ENCODE measurements at places on chromosomes 6 and 20.

- DNase-seq: no peak
Observed at GRCh38 chr6:159854959-159855358, 35.8 kb upstream of the MAS1 start.

- no peak for DNase-seq
Observed at GRCh38 chr6:29395331-29395730, at the start of gene OR12D2. OR12D2 (plus strand) TSS chr6:29395631; CDS start chr6:29396700, 1,069 bp downstream.

- DNase-seq: no peak
Observed at GRCh38 chr6:139877828-139878405, 503.5 kb upstream of the CITED2 start.

GRCh38 chr6:167290786-167291622 is at the start of gene UNC93A:
UNC93A (plus strand) TSS chr6:167291315; CDS start chr6:167291490, 175 bp downstream.
- DNase-seq: no peak

GRCh38 chr6:116468293-116468692 is 7.1 kb downstream of the CALHM6 start:
- no peak for DNase-seq

DNA sequence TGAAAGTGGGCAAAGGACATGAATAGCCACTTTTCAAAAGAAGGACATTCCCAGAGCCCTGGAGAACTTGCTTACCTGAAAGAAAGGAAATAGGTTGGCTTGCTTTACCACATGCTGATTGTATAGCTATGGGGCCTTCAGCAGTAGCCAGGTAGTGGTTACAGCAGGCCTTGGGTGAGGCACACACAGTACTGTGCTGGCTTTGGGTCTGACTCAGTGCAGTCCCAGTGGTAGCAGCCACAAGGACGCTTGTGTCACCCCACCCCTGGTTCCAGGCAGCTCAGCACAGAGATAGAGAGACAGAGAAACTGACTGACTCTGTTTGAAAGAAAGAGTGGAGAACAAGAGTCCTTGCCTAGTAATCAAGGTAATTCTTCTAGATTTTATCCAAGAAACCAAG is 201.0 kb upstream of the EYS start:
- no peak for DNase-seq

DNA sequence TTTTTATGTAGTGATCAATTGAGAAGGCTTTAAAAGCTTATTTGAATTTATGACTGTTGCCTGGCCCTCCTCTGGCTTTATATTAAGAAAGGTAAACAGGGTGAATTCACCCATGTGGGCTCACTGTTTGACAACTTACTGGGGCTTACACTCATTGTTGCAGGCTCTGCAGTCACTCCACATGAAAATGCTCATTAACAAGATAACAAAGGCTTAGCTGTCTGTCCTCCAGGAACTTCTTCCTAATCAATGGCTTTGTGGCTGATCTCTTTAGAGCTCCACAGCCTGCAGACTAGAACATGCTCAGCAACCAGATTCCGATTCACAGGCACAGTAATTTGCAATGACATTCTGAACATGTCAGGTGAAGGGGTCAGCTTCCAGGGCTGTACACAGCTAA is 323.2 kb upstream of the MAN1A1 start:
- no peak for DNase-seq

DNA sequence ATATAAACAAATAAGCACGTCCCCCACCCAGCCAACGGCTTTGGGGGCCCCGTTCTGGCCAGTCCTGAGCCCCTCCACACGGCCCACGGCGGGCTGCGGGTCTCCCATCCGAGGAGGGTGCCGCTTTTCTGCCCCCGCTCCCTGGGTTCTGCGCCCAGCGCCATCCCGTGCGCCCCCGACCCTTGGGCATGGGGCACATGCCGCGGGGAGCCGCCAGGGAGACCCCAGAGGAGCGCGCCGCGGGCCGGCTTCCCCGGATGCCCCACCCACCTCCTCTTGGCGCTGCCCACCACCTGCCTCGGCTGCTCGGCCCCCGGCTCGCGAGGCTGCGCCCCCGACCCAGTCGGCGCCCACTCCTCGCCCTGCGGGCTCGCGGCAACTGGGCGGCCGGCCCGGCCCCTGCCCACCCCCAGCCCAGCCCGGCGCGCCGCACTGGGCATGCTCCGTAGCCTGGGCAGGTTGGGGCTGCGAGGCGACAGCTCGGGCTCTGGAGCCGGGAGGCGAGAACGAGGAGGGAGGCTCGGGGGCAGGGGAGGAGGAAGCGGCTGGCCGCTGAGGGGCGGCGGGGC is 570 bp upstream of the PLCB4 start:
- no peak for DNase-seq

DNA sequence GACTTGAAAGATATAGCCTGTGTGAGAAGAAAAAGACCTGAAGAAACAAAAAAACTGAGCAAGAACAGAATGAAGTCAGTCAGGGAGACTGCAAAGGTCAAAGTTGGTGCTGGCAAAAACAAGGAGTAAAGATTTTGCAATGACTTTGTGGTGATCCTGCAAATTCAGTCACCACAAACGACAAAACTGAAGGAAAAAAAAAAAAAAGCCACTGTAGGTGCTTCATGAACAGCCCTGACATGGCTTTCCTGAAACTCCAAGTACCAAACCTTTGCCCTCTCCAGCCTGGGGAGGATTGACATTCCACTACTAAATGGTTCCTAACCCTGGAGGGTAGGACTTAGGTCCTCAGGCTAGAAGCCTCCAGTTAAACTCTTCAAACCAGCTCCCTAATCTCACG is 114.7 kb upstream of the BEND3 start:
- no peak for DNase-seq

DNA sequence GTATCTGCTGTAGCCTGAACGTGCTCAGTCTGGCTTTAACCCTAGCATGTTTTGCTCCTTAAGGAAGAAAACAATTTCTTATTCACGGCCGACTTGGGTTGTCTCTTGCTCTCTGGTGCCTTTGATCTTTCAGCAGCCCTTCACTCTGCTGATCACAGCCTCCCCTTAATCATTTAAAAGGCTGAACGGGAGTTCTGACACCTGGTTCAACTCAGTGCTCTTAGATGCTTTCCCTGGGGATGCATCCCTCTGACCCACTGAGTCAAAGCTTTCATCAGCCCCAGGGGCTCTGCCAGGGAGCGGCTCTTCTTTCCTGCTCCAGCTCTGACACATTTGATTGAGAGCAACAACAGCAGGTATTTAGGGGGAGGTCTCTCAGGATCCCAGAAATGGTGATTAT is 79.0 kb upstream of the FYN start:
- no peak for DNase-seq

DNA sequence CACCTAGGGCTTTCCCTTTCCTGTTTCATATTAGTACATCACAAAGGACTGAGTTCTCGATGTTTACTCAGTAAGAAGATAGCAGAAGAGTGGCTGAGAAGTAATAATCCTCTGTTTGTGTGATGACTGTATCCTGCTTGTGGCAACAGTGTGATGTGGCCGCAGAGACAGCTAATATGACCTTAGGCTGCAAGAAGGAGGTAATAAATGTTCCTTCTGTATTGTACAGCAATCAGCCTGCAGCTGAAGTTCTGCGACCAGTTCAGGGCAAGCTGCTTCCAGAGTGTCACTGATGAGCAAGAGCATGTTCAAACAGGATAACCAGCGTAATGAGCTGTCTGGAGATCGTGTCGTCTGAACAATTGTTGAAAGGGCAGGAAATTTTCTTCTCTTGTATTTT is 70.9 kb downstream of the OPN5 start:
- DNase-seq: no peak

DNA sequence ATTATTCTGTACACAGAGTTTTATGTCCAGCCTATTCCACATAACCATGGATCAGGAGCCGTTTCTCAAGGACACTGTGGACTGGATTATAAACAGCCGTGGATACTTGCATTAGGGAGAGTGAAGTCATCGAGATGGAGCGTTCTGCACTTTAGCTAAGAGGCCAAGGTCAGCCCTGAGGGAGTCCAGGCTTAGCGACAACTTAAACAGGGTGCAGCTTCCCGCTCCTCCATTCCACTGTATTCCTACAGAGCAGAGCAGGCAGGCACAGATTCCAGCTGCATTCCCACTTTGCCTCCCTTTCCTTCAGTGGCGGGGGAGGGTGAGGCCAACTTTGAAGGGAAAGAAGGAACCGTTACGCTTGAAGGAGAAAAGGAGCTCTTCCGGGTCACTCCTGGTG is 59.5 kb downstream of the RAMACL start:
- DNase-seq: no peak

DNA sequence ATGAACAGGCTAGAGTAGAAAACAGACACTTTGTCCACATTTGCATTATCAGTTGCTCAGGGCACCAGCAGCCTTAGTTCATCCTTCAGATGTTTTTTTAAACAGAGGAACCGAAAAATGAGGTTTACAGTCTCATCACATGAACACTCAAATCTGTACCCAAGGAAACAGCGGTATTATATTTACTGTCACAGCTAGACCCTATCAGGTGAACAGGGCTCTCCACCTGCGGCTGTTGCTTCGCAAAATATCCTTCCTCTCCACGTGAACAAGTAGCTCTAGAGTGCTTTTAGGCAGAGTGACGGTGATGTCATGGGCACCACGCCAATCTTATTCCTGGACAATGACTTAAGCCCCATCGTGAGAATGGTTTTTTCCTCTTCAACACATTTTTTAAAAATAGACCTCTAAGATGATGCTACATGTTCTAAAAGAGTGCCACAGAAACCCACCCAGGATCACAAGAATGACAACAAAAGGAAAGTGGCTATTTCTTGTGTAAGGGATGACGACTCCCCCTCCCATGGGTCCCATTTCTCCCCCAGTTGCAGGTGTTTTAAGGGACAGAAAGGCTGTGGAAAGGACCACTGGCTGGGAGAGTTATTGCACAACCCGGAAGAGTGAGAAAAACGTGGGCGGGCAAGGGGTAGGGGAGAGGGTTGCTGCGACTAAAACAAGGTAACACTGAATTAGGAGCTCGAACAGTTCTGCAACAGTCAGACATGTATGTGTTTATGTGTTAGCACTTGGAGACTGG is 77.7 kb downstream of the EFHC1 start:
- no peak for DNase-seq

GRCh38 chr6:79702691-79703090 is 71.6 kb downstream of the SH3BGRL2 start:
- peak; percentile 7 for DNase-seq

DNA sequence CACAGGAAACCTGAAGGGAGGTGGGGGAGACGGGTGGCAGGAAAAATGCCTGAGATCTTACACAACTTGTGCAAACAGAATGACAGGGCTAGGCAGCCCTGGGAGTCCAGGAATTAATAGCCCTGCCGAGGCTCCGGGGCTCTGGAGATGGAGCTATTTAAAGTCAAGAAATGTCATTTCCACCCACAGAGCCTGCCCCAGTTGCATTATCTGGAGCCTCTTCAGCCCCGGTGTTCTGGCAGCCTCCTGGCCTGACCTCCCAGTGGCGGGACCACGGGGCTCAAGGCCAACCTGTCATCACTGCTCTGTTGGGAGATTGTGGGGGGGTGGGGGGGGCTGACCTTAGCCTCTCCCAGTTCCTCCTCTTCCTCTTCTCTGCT is 28.5 kb upstream of the SCUBE3 start:
- DNase-seq: no peak

DNA sequence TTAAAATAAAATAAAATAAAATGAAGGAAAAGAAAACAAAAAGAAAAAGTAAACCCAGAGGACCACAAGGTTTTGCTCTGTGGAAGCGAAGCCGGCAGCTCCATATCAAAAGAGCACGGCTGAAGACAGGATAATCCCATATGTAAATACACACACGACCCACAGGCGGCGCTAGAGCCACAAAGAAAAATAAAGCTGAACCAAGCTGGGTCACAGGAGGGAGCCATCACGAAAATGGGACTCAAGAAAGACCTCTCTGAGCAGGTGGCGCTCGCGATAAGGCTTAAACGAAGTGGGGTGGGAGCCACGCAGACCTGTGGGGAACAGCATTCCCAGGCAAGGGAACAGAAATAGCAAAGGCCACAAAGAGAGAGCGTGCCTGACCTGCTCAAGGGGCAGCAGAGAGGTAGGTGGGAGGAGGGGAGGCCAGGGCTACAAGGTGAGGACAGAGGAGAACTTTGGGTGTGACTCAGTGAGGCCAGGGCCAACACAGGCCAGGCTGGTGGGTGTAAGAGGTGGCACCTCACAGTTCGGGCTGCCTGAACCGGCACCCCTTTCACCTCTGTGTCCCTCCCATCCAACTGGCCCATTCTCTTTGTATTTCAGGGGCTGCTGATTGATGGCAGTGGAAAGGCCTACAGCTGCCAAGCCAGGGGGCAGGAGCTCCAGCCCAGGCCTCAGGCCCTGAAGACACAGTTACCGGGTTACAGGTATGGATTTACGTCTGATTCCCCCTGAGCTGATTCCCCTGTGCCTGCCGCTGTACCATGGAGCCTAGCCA is 26.0 kb downstream of the PTGIS start:
- DNase-seq: peak; percentile 70

DNA sequence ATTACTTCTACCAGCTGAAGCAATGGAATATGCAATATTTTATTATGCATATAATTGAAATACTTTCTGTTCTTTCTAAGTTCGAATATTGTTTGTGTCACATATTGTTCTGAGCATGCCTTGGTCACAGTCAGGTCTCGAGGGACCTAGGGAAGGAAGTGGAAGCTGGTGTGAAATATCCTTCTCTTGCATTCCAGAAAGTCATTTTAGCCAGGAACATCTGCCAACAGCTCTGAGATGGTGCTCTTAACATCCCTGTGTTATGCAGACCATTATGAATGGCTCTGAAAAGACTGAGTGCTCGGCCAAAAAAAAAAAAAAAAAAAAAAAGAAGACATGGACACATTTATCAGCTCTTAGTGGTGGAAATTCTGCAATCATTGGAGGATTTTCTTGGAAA is 132.7 kb upstream of the JAG1 start:
- no peak for DNase-seq

- no peak for DNase-seq
Observed at GRCh38 chr6:52125139-52125538, 37.7 kb upstream of the PKHD1 start.

DNA sequence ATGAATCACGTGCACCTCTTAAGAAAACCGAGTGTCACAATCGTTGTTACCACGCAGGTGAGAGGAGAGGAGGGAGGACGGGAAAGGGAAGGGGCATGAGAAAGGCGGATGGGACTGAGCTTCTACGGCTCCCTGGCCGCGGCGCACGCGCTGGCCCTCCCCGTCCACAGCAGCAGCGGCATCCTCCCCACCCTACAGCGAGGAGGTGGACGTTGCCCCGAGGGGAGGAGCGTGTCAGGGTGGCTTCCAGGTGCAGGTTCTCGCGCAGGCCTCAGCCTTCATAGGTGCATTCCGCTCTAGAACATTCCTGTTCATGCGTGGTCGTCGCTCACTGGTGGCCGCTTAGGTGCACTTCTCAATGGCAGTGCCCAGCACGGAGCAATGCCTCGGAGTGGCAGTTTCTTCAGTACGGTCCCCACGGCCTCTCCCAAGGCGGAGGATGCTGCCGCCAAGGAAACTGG is 29.7 kb upstream of the AFDN start:
- DNase-seq: no peak

DNA sequence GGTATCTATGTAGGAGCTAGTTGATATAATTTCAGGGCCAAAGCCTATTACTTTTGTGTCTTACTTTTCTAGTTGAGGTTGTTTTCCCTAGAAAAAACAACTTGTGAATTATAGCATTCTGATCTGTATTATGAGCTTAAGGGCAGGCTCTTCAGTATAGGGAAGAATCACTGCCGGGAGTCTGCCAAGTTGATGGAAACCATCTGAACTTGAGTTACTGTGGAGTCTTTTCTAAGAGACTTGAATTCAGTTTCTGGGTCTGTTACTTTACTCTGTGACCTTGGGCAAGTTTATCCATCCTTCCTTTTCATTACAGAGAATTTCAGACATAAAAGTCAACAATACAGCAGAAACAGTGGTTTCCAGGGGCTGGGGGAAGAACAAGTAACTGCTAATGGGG is 2.1 kb upstream of the CASS4 start:
- DNase-seq: no peak

Measured in CD4-positive, alpha-beta T cell treated with Interleukin-10 for 1 hour (primary cell).